ENCODE measurements at places on chromosomes 7 and 10.

DNA sequence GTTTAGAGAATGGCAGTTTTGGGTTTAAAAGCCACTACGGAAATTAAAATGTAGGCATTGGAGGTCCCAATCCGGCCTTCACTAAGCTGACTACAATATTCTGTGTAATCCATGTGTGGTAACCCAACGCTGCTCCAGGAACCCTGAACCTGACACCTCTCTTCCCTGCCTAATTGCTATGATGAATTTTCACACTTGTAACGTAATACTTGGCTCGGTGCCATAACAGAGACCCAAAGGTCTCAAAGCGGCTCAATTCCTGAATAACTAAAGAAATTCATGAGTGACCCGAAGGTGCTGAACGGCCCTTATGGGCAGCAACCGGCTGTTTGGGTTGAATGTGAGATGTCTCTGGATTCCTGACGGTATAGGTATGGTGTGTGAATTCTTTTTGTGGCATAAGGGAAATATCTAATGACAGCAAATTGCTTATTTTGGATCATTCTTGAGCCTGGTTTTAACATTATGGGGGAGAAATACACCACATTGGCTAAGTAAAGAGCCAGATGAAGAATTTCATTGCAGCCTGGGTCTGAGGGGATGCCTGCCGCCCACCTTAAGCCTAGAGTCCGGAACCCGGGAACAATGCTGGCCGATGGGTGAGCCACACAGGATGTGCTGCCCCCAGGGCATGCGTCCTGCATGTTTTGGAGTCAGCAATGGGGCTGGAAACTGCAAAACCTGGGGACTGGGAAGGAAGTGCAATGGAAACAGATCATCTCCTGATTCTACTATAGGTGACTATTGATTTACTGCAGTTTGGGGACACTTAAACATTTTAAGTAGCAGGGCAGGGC, 69.7 kb upstream of the FZD8 start:
- DNase-seq: no peak

DNA sequence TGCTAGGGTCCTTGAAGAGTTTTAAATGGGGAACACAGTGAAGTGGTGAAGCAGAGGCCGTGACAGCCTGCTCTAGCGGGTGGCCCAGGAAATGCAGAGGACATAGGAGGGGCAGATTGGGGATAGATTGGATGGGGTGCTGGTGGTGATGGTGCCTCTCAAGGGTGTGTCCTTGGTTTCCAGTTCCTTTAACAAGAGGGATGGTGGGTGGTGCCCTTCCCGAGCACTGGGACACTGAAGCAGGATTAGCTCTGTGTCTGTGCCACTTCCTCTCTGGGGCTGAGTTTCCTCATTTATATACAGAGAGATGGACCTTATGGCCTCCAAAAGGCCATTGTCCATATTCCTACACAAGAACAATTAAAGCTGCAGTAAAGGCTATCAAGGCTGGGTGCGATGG, 285.5 kb downstream of the TCF7L2 start:
- no peak for DNase-seq

GRCh38 chr10:6868036-6868725, 288.1 kb upstream of the PRKCQ start:
- DNase-seq: no peak

- no peak for DNase-seq
Measured at GRCh38 chr7:43674559-43675436, 54.5 kb downstream of the COA1 start.

DNA sequence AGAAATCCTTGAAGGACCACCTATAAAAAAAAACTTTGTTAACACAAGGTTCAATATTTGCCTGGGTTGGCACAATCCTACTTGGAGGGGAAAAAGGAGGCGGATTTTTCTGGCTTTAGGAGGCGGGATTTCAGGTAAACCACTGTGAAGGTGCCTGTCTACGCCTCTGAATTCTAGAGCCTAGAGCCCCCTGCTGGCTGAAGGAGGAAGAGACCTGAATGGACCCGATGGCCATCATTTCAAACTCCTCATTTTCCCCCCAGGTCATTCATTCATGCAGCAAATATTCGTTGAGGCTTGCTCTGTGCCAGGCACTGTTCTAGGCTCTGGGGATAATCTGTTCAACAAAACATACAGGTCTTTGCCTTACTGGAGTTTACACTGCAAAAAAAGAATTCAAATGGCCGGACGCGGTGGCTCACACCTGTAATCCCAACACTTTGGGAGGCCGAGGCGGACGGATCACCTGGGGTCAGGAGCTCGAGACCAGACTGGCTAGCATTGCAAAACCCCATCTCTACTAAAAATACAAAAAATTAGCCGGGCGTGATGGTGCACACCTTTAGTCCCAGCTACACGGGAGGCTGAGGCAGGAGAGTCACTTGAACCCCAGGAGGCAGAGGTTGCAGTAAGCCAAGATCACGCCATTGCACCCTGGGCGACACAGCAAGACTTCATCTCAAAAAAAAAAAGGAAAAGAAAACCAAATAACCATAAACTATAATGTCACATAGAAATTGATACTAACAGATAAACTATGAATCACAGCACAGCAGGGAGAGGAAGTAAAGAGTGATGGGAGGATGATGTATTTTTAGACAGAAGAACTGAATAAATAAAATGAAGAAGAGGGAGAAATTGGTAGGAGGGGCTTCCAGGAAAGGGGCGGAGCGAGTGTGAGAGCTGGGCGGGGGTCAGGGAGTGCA, 90.1 kb upstream of the NFE2L3 start:
- peak; percentile 61 for DNase-seq

GRCh38 chr7:104980440-104980839, 33.6 kb upstream of the KMT2E start:
- DNase-seq: no peak

DNA sequence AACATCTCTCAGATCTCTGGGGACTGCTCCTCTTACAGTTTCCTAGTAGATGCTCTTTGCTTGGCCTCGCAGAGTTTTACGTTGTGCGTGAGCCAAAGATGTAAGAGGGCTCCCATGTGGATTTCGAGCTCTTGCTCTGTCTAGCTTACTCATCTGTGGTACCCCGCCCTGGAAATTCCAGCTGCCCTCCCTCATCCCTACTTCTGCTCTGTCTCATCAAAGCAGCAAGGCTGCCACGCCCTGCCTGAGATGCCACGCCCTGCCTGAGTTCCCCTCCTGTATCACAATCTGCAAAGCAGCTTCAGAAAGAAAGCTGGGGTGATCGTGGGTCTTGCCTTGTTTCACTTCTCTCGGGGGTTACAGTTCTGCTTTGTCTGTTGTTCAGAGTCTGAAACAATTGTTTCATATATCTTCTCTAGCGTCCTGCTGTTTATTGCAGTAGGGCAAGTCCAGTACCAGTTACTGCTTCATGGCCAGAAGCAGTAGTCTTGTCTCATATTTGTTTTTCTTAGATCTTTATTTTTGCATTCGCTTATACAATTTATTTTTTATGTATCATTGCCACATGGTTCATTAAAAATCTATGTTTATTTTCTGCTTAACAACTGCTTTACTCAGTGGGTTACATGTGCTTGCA, 36.1 kb upstream of the CCNY start:
- DNase-seq: no peak

- DNase-seq: no peak
Measured at GRCh38 chr10:84166620-84167288, 6.8 kb upstream of the GPR15LG start.

DNA sequence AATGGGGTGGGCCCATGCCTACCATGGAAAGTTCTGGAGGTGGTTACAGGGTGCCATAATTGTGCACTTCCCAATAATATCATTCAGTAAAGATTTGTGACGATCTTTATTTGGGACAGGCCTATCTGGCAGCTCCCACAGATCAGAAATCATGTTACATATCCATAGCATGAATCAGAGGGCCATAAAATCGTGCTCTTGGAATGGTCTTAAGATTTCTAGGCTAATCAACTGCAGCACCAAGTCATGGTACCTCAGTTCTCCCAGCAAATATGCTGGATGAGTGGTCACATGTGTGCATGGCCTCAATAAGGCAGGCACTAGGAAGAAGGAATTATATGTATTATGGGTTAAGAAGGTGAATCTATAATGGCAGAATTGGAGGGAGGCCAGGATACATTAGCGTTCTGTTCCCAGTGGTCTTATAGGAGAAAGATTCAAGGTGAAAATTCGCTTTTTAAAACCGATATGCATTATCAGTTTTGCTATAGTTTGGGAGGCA, 134.7 kb downstream of the NRP1 start:
- DNase-seq: no peak
